ENCODE measurements at places on chromosomes 6 and 20.

DNA sequence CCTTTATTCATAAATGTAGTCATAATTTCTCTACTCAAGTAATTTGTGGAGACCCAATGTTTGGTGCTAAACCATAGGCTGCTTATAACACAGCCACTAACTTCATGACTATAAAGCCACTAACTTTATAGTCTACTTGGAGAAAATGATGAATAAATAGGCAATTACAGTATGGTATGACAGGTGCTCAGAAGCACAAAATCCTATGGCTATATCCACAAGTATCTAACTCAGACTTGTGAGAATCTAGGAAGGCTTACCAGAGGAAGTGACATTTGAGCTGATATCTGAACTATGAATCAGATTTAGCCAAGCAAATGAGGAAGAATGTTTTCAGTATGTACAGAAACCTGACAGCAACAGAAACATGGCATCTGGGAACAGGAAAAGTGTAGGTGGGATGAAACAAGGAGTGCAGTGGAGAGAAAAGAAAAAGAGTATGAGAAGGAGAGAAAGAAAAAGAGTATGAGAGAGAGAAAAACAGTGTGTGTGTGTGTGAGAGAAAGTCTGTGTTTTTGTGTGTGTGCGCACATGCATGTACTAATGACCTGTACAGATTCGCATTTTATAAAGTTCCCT is 59.9 kb downstream of the REV3L start:
- DNase-seq = no peak

- peak; percentile 41 for DNase-seq
These were observed 8.3 kb downstream of the CCM2L start for GRCh38 chr20:32018269-32019155.

- DNase-seq = no peak
These were observed 14.5 kb downstream of the HECA start for GRCh38 chr6:139149383-139149782.

DNA sequence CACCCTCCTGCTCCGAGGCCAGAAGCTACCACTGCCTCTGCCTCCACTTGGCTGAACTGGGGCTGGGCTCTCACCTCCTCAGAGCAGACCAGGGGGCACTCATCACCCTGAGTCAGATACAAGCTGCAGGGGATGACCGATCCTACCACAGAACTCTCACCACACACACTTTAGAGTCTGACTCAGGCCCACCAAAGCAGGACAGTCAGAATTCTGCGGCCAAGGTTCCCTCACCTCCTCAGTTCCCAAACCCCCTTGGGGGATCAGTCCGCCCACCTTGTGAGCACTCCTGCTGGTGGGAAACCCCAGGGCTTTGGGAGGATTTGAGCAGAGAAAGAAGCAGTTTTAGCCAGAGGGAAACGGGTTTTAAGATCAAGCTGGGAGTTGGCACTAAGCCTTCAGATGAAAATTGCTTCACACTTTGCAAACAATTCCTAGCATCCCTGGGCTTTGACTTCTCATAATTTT is 587.8 kb upstream of the JAG1 start:
- no peak for DNase-seq

- DNase-seq = no peak
These were observed 3.8 kb downstream of the RIPOR2 start for GRCh38 chr6:24931718-24932691.

DNA sequence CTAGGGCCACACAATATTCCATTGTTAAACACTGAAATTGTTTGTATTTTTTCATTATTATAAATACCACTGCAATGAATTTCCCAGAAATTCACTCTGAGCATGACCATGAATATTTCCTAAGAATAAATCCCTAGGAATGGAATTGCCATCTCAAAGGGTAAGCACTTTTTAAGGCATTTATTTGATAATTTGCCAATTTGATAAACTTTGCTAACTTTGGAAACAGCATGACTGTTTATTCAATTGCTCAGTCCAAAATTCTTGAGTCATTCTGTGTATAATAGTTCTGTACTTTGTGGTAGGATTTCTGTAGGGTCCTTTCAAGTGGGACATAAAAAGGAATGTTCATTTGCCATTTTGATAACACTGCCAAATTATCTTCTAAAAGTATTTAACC is 44.2 kb upstream of the TOX2 start:
- no peak for DNase-seq

- peak; percentile 60 for DNase-seq
These were observed 1.2 kb downstream of the CHMP4B start for GRCh38 chr20:33812152-33812849.

DNA sequence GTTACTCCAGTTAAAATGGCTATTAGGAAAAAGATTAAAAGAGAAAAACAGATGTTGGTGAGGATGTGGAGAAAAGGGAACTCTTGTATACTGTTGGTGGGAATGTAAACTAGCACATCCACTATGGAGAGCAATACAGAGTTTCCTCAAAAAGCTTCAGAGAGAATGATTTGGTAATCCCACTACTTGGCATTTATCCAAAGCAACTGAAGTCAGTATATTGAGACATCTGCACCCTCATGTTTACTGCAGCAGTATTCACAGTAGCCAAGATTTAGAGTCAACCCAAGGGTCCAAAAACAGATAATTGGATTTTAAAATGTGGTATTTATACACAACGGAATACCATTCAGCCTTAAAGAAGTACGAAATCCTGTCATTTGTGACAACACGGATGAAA is 469.5 kb downstream of the QKI start:
- DNase-seq = peak; percentile 14

DNA sequence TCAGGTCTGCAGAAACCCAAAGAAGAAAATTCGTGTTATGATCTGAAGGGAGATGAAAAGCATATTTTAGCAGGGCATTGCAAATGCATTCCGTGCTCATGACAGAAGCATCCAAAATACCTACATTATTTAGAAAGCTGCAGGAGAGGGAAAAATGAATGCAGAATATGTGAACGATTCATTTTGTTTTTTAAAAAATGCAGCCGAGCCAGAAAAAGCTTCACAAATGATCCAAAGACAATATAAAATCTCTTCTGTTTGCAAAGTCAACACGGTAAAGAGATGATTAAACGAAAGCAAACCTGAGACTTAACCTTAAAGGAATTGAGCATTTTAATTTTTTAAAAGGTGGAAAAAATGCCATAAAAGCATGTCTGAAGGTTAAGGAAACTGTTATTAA is 136.1 kb upstream of the SULF2 start:
- DNase-seq = no peak

DNA sequence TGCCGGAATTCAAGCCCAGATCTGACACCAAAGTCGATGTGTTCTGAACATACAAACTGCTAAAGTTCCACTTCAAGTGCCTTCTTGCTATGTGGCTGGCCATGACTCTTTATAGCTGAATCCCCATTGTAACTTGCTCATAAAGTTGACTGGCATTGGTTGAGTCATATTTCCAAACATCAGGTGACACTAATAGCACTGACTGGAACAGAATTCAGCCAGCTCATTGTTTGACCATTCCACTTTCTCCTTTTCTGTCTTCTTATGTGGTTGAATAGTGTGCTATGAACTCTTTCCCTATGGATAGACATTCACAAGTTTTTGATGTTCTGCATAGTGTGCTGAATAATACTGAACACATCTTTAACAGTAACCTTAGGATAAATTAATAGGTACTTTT is 266.2 kb upstream of the ZFP64 start:
- no peak for DNase-seq

- DNase-seq = no peak
These were observed 25.7 kb downstream of the BMP7 start for GRCh38 chr20:57240581-57241362.

- no peak for DNase-seq
These were observed 8.6 kb downstream of the TPX2 start for GRCh38 chr20:31747640-31748039.

DNA sequence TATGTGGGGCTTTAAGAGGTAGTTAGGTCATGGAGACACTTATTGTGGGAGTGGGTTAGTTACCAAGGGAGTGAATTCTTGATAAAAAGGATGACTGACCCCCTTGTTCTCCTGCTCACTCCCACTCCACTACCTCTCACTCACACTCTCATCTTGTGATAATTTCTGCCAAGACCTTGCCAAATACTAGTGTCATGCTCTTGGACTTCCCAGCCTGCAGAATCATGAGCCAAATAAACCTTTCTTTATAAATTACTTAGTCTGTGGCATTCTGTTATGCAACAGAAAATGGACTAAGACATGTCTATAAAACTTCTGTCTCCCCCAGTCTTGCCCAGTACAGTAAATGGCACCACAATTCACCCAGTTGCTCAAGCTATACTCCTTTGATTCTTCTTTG is 93.3 kb downstream of the COL21A1 start:
- no peak for DNase-seq

DNA sequence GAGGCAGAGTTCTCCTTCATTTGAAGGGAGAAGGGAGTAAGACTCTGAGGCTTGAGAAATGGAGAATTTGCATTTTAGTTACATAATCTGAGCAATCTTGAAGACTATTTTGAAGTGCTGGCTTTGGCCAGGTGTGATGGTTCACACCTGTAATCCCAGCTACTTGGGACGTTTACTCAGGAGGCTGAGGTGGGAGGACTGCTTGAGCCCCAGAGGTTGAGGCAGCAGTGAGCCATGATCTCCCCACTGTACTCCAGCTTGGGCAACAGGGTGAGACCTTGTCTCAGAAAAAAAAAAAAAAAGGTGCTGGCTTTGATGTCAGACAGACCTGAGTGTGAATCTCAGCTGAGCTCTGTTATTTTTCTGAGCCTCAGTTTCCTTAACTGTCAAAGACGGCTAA is 12.4 kb upstream of the ARMC12 start:
- DNase-seq = no peak

GRCh38 chr6:2081155-2082138 is 164.0 kb downstream of the GMDS start:
- no peak for DNase-seq

Measured in hematopoietic multipotent progenitor cell treated with erythropoietin and hydrocortisone succinate and interleukin-3 and kit ligand, for 6 days (in vitro differentiated cells).